Cardiac fibroblast (primary cell): ENCODE measurements at places on chromosomes 12 and 14.

GRCh38 chr12:18320036-18320617 lies 58.8 kb downstream of the PIK3C2G start:
- peak; percentile 83 for DNase-seq

GRCh38 chr14:73209953-73210352 lies 27.4 kb upstream of the PAPLN start:
- DNase-seq, result peak; percentile 79

GRCh38 chr14:29925736-29926135 lies 1.9 kb downstream of the PRKD1 start:
- peak; percentile 46 for DNase-seq

DNA sequence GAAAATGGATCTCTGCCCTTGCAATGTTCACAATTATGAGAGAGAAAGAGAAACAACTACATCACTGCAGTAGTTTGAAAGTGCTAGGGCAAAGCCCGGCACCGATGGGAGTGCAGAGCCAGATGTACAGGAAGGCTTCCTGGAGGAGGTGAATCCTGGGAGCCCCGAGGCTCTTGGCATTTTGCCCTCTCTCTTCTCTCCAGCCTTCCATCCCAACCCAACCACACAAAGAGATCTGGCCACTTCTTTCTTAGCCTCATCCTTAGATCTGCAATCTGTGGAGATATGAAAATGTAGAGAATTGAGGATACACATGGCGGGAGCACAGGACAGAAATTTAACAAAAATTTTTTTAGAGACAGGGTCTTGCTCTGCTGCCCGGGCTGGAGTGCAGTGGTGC lies 3.3 kb upstream of the PAPLN start:
- DNase-seq, result no peak

DNA sequence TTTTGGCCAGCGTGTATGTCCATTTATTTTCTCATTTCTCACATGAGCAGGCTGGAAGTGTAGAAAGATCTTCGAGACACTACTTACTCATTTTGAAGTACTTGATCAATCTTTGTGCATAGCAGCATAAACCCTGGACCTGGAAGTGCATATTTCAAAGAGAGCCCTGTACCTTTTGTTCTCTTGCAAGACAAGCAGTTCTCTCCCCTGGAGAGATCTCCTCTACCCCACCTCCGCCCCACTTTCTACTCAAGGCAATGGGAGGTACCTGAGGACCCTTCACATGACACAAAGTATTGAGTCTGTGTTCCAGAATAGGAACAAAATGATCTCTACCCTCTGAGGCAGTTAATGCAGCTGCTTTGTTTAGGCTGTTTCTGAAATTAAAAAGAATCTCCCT lies 27.4 kb upstream of the RASSF3 start:
- DNase-seq, result no peak

GRCh38 chr14:81519200-81520011 lies 14.2 kb downstream of the SEL1L start:
- peak; percentile 28 for DNase-seq

DNA sequence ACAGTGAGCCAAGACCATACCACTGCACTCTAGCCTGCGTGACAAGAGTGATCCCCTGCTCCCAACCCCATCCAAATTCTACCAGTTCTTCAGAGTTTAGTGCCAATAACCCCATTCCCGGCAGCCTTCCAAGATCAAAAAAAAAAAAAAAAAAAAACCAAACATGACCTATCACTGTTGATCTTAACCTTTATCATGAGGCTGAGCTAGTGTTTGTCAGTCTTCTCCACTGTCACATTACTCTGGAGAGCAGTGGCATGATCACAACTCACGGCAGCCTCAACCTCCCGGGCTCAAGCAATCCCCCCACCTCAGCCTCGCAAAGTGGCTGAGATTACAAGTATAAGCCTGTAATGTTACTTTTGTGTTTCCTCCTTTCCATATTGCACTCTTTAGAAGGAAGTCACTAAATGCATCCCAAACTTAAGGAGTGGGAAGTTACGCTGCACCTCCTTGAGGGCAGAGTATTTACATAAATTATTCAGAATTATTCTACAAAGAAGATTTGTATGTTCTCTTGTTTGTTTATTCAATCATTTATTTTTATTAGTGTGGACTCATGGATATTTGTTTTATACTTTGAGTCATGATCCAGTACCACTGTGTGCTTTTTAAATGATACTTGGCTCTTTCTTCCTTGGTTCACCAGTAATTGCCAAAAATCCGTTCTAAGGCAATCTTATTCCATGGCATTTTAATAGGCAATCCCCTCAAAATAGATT lies 31.5 kb upstream of the FAM222A start:
- no peak for DNase-seq

DNA sequence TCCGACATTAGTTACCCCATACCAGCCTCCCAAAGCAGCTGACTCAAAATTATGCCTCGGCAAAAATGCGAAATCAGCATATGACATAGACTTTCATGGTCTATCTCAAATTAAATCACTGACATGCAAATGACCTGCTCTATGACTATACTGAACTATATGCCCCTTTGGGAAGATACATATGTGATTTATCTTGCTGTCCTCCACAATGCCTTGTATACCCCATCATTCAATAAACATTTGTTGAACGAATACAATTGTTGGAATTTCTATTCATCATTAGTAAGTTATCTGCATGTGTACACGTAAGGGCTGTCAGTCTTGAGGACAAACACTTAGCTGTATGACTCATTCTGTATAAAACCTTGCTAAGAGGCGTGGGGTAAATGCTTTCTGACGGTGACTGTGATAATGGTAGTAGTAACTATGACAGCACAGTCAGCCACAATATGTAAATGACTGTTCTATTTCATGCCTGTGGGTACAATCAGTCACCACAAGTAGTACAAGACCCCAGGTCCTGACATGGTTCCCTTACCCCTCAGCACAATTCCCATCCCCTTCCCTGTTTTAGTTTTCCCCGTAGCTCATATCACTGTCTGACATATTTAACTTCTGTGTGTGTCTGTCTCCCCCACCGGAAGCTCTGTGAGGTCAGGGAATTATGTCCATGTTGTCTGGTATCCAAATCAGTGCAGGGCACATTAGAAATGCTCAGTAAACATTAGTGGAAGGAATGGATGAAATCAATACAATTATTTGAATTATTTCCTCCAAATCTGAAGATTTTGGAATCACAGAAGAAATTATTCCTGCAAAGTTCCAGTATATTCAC lies 42.8 kb downstream of the STXBP6 start:
- DNase-seq, result peak; percentile 92

DNA sequence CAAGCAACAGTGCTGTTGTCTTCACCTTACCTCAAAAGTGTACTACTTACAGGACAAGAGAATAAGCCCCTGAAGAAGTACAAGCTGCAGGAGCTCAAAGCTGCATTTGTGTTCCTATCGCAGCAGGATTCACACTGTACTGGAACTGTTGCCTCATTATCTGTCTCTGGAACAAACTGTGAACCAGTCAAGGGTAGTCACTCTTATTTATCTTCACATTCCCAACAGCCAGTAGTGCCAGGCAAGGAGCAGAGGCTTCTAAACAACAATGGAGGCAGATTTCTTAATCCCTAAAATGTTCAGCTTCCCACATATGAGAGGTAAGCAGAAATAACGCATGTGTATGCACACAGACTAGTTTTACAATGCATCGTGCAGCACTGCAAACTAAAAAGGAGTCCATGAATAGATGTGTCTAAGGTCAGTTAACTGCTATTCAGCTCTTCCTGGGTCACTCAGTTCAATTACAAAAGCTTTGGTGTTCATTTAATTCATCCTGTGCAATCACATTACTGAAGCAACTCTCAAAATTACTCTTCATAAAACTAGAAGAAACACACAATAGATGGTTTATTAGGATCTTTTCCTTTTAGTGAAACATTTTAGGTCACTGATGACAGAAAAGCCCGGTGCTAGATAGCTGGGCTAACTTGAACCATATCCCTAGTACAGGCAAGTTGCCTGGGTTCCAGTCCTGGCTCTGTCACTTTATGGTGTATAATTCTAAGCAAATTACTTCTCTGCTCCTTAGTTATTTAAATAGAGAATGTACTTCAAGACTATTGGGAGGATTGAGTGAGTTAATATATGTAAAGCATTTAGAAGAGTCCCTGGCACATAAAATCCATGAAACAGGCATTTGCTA lies 2.7 kb downstream of the APPL2 start:
- DNase-seq, result no peak

DNA sequence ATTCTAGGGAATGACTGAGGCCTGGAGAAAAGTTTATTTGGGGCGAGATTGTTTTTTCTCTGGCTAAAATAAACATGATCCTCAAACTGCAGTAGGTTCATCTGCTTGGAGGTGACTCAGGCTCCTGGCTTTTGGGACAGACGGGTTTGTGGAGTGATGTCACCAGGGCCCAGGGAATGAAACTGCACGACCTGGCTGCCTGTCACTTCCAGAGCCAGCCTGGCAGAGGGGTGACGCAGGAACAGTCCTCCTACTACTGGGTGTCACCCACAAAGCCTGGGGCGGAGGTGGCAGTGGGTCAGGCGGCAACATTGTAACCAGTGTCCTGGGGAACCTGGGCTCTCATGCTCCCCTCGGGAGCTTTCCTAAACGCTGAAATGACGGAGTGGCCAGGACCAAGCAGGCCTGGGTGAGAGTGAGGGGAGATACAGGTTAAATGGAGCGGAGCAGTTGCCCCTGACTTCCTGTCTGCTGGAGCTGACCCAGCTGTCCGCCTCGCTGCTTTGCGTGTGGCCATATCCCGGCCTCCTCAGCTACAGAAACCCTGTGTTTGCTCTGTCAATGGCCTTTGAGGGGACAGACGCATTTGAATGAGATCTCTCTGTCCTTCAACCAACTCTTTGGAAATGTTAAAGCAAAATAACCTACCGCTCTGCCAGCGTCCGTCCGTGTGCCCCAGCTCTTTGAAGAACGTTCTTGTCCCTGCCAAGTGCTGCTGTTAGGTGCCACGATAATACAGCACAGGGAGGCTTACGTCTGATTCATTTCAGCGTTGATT lies 6.5 kb downstream of the HIP1R start:
- DNase-seq, result peak; percentile 35

DNA sequence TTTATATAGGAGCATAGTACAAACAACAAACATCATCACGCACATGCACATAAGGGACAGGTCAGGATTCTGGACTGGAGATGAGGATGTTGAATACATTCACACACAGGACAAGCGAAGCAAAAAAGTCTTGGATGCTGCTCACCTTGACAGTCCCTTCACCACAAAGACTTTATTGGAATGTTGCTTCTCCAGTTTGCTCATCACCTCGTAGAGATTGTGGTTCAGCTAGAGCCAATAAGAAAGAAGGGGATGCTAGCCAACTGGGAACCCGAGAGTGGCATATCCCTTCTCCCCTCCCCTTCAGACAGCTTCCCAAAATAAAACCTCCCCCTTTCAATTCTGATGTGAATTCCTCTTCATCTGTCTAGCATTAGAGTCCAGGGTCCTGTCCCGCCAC lies 25.4 kb upstream of the SMAGP start:
- DNase-seq, result no peak

DNA sequence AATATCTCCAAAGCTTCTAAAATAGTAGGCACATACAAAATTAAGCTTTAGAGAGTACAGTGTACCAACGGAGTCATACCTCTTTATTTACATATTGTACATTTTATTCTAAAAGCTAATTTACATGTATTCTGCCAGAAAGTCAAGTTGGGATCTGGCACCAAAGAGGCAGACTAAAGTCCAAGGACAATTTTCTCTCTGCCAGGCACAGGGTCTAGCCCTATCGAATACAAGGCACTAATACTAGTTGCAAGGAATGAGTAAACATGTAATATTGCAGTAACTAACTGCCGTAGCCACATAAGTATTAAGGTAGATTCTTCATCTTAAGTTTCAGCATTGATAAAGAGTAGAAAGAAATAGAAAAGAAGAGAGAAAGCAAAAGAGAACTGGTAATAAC lies 93.9 kb downstream of the RPS6KA5 start:
- no peak for DNase-seq

GRCh38 chr12:129207084-129207483 lies 353.8 kb downstream of the GLT1D1 start:
- DNase-seq, result no peak

GRCh38 chr12:22333713-22334409 lies 646 bp downstream of the ST8SIA1 start:
- DNase-seq, result no peak
